HCEC 1CT (cell line): ENCODE measurements at places on chromosomes 5 and 9.
A peak's percentile ranks its signal among the peaks of the same experiment; 100 is the strongest.

DNA sequence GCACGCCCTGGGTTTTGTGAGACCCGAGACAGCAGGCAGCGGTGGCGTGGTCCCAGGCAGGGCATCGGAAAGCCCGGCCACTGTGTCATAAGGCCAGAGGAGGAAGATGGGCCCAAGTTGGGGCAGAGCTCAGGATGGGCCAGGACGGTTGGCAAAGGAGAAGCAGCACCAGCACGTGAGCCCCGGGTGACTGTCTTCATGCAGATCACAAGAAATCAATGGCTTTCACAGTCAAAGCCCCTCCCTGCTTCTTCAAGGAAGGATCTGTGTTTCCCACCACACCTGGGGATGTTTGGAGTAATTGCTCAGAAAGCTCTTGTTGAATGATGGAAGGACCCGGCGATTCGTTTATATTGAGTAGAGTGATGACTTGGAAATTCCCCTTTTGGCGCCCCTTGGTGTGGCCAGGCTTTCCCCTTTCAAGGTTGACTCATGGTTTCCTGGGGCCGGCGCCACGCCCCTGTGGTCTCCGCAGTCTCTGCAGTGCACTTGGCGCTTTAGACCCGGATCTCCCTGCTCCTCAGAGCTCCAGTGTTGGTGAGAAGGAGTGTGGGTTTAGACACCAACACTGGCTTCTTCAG lies 52.1 kb downstream of the IL31RA start:
- no peak for DNase-seq

DNA sequence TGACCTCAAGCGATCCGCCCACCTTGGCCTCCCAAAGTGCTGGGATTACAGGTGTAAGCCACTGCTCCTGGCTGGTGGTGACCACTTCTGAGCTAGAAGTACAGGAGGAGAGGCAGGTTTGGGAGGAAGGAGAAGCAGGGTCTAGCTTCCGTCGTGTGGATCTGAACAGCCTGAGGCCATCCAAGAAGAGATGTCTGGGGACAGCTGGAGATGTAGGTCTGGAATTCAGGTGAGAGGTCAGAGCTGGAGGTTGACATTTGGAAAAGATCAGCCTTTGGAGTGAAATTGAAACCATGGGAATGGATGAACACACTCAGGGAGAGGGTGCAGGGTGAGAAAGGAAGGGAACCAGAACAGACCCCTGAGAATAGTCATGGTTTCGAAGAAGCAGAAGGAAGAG lies 33.2 kb upstream of the GGTA1 start:
- no peak for DNase-seq

GRCh38 chr9:89179540-89179894 lies 899 bp upstream of the SHC3 start:
- peak; percentile 68 for DNase-seq

DNA sequence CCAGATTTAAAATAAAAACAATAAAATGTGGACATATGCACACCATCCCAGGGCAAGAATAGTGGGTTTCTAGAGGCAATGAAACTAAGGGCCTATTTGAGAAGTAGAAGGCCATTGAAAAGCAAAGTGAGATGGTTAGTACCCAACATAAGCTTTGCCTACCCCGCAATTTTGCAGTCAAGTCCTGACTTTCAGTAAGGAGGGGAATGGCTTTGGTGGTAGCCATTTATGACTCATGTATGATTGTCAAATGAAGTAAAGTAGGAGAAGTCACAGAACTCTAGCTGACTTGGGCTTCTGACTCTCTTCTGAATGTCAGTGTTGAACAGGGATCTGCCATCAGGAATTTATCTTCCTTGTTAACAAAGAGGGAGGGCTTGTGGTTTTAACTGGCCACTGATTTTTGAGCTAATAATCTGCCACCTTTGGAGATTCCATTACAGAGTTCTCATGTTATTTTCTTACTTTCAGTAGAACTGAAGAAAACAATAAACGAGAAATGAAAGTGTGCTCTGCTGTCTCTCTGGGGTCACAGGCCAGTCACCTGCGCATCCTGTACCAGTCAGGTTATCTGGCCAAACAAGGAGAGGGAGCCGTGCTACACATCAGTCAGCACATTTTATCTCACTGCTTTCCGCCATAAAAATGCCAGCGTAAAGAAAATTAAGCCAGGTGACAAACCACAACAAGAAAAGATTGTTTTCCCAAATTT lies 14.3 kb upstream of the SNCAIP start:
- DNase-seq, result no peak

DNA sequence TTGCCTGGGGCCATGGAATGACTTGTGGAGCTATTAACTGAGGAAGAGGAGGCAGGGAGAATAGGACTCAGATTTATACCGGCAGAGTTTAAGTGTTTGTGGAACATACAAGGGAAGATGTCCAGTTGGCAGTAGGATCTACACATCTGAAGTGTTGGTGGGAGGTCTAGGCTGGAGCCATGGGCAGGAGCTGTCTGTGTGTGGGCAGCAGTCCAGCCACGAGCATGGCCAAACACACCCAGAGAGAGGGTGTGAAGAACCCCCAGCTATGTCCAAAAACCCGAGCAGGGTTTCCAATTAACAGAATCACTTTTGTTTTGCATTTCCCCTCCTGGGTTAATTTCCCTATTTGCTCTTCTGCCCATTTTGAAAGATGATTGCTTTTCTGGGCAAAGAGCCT lies 393.7 kb downstream of the CDK5RAP2 start:
- no peak for DNase-seq

GRCh38 chr9:77953590-77953989 lies 78.0 kb downstream of the GNAQ start:
- DNase-seq, result peak; percentile 28

DNA sequence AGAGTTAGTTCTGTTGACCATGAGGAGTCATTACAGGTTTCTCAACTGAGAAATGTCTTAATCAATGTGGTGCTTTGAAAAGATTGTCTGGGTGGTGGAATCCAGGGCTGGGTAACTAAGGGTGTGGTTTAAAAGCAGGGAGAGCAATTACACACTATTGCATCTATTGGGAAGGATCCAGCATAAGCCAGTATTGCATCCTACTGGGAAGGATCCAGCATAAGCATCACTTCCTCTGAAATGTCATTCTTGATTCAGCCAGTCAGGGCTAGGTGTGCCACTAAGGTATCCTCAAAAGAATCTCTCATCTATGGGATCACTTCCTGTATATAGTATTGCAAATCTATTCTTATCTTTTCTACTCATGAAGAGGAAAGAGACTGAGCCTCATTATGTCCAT lies 38.6 kb downstream of the ELOVL7 start:
- no peak for DNase-seq

- DNase-seq, result peak; percentile 22
Observed at GRCh38 chr5:16507716-16508115, 42.1 kb upstream of the ZNF622 start.

- no peak for DNase-seq
Observed at GRCh38 chr9:29753638-29754037, 2180.4 kb upstream of the C9orf72 start.

- no peak for DNase-seq
Observed at GRCh38 chr9:113592876-113593575, 129.5 kb downstream of the RGS3 start.

DNA sequence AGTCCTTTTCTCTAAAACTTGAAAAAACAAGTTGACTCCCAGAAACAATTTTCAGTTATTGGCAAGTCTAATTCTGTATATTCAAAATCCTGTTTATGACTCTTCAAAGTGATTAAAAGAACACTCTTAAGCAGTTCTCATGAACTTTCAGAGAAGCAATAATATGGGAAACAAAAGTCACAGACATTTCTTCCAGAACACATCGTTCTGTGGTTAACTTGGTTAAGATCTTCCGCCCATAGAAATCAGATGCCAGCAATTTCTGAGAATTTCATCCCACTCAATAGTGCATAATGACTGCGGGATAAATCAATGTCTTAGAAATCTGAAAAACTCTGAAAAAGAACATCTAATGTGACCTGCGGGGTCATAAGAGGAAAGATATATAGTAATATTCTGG lies 300.5 kb downstream of the COX7C start:
- no peak for DNase-seq

GRCh38 chr9:90830977-90831376 lies 29.4 kb downstream of the SYK start:
- DNase-seq, result no peak

DNA sequence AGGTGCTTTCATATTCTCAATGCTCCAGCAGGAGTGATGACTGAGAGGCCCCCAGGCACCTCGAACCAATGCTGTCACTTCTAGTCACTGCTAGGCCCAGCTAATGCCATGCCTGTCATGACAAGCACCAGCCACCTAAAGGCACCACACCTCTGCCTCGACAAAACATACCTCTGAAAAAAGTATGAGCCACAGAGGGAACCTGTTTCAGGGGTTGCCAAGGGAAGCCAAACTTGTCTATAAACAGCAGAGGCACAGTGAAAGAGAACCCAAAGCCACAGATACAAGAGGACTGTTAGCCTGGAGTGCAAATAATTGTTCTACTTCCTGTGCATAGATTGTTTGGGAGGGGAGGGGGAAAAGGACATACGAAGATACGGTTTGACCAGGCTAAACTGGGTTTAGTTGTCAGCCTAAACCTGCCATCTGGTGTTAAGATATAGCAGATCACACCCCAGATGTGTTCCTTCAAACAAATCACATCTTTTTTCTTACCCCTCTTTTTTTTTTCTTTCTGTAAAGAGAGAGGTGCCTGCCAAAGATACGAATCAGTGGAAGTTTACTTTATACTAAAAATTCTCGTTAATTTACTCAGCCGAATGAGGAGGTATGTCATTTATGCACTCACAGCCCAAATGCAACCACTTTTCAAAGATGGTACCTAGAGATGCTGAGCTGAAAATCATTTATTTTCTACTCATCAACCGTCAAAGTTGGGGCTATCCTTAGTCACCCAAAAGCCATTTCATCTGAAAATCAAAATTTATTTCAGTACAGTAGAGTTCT lies 45.7 kb downstream of the BNC2 start:
- peak; percentile 78 for DNase-seq

DNA sequence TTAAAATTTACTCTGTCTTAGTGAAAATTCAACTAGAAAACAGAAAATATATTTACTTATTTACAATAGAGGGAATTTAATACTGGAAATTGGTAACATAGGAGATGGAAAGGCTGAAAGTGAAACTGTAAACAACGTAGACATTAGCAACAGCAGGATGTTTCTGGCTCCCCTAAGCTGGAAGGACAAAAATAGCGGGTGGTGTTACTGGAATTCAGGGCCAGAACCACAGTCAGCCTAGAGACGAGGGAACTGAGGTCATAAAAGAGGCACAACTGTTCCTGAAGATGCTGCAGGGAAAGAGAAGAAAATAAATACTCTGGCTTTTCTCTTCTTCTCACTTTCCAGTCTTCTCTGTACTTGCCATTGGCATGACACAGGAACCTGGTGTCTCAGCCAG lies 80.4 kb upstream of the NIPBL start:
- no peak for DNase-seq

DNA sequence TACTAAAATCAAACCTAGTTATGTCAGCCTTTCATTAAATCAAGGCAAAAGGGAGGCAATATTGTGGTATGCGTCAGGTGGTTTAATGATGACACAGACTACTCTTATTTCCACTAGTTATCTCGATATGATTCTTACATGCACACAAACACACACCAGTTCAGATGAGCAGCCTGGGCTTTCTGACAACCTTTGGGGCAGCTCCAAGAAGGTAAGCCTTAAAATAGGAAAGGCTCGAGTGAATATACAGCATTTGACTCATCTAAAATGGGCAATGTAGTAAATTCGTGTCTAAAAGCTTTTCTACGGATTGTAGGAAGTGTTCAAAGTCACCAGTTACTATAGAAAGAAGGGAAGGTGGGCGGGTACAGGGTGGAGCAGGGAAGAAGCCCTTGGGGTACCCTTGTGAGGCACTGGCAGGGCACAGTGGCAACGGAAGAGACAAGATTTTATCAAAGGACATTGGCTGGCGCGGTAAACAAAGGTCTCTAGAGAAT lies 1.9 kb downstream of the ANKH start:
- no peak for DNase-seq

GRCh38 chr5:1155191-1156032 lies 43.5 kb upstream of the SLC12A7 start:
- DNase-seq, result no peak

DNA sequence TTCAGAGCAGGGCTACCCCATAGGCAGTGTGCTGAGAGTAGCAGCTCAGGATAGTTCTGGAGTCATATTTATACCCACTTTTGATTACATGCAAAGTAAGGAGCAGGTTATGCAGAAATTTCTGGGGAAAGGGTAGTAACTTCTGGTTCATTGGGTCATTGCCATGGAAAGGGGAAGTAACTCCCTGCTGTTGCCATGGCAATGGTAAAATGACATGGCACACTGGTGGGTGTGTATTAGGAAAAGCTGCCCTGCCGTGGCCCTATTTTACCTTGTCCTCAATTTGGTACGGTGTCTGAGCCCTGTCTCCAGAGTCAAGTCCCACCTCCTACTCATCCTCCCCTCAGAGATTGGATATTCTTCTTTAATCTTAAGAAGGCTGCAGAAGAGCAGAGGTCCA lies 526.7 kb upstream of the TYRP1 start:
- no peak for DNase-seq

GRCh38 chr5:157478726-157479125 lies 18.7 kb downstream of the NIPAL4 start:
- no peak for DNase-seq

DNA sequence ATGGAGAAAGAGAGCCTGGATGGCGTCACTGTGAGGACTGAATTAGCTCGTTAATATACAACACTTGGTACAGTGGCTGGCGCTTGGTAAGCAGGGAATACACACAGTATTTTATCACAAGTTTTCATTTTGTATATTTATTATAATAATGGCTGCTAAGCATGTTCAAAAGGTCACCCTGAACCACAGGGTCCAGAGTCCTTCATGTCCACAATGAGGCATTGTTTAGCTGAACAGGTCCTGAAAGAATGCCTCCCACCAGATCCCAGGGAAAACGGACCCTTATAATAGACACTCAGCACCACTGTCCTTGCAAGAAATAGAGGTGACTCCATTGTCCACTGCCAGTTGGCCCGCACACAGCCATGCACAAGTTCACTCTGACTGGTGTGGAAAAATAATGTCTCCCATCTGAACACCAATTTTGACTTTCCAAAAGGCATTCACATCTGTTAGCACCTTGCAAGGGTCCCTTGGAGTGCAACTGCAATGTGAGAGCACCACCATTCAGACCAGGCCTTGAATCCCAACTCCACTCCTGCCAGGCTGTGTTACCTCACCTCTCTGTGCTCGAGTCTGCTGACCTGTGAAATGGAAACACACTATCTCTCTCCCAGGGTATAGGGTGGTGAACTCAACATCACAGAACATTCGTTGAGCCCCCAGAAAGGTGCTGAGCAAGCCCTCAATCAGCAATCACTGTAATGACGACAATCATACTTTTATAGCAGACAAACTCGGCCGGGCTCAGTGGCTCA lies 3.9 kb downstream of the VDAC1 start:
- no peak for DNase-seq

DNA sequence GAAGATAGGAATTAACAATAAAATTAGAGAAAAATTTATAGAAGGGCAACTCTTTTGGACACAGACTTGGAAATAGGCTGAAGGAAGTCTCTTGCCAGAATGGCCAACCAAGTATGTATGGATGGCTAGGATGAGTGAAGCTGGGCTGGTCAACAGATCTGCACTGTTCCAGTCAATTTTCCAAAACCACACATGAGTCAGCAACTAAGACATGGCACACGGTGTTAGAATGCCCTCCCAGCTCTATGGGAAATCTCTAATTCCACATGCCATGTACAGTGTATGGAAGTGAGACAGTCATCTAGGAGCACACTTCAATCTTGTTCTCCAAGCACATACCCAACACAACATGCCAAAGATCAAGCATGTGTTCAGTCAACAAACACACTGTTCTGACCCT lies 129.6 kb downstream of the GLIS3 start:
- DNase-seq, result peak; percentile 54
